ENCODE measurements at places on chromosomes 6 and 20.

GRCh38 chr6:7561153-7561964, 19.9 kb downstream of the DSP start:
- DNase-seq = no peak

DNA sequence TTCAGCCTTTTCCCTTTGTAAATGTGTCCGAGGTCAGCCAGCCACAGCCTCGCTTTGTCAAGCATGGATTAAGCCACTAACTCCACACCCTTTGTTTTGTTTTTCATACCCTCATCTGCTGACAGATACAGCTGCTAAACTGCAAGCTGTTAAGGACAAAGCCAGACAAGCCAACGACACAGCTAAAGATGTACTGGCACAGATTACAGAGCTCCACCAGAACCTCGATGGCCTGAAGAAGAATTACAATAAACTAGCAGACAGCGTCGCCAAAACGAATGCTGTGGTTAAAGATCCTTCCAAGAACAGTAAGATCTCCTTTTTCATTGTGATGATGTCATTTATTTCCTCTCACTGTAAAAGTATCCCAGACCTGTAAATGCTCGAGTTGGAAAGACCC, 269.3 kb downstream of the ARHGAP18 start:
- no peak for DNase-seq

- DNase-seq = no peak
Measured at GRCh38 chr6:134015719-134016557, 36.5 kb downstream of the SLC2A12 start.

DNA sequence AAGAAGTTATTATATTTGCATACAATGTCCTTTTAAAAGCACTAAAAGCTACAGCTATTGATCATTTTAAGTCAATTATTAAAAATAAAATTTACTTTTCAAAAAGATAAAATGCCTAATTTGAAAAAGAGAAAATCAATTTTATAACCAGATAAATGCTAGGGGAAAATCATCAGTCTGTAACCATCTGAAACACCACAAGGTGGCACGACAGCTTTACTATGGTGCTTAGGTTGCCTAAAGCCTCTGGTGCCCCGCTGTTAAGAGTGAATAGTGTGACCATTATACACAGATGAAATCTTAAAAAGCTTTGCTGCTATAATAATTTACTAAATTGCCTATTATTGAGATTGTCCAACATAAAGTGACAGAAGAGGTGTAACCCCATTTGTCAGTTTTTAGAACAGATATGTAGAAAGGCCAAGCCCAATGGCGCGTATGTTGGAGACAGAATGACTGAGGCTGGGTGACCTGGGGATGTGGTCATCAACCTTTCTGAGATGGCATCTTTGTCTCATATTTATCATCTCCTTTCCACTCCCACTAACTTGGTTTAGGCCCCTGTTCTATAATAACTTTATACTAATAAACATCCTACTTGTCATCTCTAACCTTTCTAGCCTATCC, 100.8 kb downstream of the MOXD1 start:
- DNase-seq = peak; percentile 6

- no peak for DNase-seq
Measured at GRCh38 chr6:30806581-30807183, 62.3 kb upstream of the IER3 start.

- no peak for DNase-seq
Measured at GRCh38 chr6:114055349-114055748, 84.4 kb upstream of the HDAC2 start.

GRCh38 chr6:41726876-41727275, 8.5 kb downstream of the TFEB start:
- no peak for DNase-seq

DNA sequence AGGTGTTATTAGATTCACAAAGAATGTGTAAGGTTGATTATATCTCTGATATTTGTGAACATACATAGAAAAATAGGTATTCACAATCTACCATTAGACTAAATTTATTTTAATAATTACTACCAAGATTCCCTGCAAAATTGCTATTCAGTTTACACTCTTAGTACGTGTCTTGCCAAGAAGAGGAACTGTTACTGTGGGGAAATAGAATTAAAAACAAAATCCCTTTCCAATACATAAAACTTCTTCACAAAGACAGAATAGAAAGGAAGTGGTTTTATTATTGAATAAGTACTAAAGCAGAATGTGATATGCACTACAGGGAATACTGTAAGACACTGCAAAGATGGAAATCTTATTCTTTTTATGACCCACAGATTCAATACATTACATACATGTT, 17.0 kb downstream of the RAB32 start:
- no peak for DNase-seq

DNA sequence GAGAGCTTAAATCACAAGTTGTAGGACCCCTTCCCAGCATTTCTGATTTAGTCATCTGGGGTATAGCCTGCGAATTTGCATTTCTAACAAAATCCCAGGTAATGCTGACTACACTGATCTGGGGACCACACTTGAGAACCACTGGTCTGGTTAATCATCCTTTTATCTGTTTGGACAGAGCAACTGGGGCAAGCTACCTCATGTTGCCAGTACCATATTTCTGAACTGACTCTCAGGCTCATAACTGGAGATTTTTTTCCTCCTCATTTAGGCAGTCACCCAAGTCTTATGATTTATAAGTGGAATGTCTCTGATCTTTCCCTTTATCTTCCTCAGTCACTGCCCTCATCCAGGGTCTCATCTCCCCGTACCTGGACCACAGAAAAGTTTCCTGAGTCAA, 12.0 kb upstream of the GTF3C6 start:
- DNase-seq = no peak

GRCh38 chr6:95530176-95530819, 47.0 kb upstream of the MANEA start:
- no peak for DNase-seq

GRCh38 chr6:35283361-35283760, 14.3 kb upstream of the DEF6 start:
- no peak for DNase-seq

DNA sequence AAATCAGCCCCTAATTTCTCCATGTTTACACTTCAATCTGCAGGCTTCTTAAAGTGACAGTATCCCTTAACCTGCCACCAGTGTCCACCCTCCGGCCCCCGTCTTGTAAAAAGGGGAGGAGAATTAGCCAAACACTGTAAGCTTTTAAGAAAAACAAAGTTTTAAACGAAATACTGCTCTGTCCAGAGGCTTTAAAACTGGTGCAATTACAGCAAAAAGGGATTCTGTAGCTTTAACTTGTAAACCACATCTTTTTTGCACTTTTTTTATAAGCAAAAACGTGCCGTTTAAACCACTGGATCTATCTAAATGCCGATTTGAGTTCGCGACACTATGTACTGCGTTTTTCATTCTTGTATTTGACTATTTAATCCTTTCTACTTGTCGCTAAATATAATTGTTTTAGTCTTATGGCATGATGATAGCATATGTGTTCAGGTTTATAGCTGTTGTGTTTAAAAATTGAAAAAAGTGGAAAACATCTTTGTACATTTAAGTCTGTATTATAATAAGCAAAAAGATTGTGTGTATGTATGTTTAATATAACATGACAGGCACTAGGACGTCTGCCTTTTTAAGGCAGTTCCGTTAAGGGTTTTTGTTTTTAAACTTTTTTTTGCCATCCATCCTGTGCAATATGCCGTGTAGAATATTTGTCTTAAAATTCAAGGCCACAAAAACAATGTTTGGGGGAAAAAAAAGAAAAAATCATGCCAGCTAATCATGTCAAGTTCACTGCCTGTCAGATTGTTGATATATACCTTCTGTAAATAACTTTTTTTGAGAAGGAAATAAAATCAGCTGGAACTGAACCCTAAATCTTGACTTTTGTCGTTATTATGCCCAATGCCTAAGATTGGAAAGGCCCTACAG, 4.5 kb downstream of the SOX4 start:
- DNase-seq = no peak

DNA sequence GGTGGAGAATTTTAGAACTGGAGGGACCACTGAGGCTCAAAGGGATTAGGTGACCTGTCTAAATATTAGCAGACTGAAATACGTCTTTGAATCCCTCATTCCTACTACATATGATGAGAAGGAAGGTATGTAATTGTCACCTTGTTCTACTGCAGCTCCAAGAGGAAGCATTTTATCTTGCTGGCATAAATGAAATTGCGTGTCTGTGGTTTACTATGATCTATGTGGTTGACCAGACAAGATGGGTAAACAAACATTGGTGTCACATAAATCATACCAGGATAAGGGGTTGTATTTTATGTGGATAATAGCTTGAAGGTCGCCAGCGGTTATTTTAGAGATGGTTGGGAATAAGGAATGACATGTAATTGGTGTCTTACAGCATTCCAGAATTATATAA, 78.2 kb downstream of the LAMA4 start:
- DNase-seq = no peak

GRCh38 chr20:53116733-53117132, 144.6 kb downstream of the TSHZ2 start:
- DNase-seq = no peak

GRCh38 chr20:41124451-41125094, 12.8 kb upstream of the PLCG1 start:
- no peak for DNase-seq

DNA sequence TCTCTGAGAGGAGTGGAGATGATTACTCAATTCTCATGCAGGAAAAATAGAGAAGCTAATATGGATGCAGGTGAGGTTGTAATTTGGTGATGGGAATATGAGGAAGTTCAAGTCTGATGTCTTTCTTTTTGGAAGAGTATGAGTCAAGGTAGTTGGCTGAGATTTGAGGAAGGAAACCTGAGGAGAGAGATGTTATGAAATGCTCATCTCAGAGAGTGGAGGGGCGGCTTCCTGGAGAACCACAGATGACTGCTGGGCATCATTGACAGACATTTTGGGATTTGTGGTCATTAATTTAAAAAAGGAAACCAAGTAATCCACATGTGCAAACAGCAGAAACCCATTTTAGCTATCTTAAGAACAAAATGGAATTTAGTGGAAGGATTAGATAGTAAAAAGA, 72.5 kb upstream of the UST start:
- DNase-seq = no peak

DNA sequence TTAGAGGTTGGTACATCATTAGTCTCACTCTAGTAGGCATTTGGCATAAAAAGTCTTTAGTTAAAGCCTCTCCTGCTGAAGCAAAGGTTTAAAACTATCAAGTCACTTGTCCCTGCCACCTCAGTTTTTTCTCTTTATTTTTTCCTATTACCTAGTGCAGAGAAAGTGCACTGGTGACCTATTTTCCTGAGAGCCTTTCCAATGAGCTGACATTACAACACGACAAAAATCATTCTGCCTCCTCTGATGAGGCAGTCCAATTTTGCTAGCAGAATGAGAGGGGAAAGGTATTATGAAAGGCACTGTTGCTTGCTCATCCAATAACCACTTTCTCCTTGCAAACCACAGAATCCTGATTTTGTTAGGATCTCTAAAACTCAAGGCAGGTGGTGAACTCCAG, 73.3 kb upstream of the SGK1 start:
- DNase-seq = no peak

GRCh38 chr20:63704749-63705117, 3.0 kb downstream of the ARFRP1 start:
- no peak for DNase-seq

DNA sequence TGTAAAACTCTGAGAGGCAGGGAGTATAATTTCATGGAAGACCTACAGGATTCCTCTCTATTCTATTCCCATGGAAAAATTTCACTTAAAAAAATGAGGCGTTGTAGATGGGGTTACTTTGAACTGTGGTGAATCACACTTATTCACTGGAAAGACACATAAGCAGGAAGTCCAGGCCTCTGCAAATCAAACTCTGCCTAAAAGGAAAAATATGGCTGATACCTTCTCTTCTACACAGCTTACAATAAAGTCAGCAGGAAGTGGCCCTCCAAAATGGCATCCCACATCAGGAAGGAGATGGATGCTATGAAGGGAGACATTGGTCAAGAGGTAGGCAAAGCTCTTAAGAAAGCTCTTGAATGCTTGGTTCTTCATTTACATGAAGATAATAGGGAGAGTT, 115.9 kb downstream of the FYN start:
- no peak for DNase-seq
